Stimulated activated memory B cell treated with anti-CD40 and anti-IgM and Interleukin-4, amounts not matched to agents 10 μg/mL and 1 μg/mL and 100 μg/mL, for 72 hours (primary cell): ENCODE measurements at places on chromosomes 11 and 22.

DNA sequence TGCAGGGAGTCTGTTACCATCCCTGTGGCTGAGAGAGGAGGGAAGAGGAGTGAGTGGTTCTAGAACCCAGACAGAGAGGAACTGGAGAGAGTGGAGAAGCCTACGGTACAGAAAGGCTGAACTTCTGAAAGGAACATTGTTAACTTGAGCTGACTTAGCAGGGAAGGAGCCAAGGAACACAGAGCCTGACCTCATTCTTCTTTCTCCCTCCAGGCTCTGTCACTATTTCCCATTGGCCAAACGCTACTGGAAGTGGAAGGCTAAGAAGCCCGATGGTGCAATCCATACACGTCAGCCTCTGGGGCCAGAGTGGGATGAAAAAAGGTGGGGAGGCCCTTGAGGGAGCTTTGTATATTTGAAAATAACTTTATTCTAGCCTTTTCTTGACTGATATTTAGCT is 16.5 kb upstream of the WT1 start:
- no peak for ATAC-seq

DNA sequence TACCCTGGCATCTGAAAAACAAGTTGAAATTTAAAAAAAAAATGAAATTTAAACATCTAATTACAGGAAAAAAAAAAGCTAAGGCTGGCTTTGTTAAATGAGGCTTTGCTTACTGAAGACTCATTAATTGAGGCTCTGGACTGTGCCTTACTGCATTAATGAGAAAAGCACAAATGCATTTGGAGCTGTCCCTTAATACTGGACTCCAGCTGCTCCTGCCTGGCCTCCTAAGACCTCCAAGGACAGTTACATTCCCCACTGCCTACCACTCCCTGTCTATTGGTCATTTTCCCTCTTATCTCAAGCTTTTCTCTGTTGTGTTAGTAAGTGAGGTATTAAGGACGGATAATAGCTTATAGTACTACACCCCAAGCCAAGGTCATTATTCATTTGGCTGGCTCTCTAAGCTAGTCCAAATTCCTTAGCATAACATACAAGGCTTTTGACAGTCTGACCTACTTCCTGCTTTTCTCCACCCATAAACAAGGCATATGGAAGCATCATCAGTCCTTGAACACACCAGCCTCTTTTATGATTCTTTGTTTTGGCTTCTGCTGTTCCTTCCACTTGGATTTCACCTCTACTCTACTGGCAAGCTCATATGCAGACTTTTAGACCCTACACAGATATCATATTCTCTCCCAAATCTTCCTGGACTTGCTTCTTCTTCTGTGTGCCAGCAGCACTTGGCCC is 62.5 kb downstream of the USP35 start:
- ATAC-seq, result no peak

- ATAC-seq, result no peak
These were observed 13.4 kb downstream of the TUG1 start for GRCh38 chr22:30982512-30982911.

- no peak for ATAC-seq
These were observed 96.3 kb downstream of the PAX6 start for GRCh38 chr11:31714840-31715239.

DNA sequence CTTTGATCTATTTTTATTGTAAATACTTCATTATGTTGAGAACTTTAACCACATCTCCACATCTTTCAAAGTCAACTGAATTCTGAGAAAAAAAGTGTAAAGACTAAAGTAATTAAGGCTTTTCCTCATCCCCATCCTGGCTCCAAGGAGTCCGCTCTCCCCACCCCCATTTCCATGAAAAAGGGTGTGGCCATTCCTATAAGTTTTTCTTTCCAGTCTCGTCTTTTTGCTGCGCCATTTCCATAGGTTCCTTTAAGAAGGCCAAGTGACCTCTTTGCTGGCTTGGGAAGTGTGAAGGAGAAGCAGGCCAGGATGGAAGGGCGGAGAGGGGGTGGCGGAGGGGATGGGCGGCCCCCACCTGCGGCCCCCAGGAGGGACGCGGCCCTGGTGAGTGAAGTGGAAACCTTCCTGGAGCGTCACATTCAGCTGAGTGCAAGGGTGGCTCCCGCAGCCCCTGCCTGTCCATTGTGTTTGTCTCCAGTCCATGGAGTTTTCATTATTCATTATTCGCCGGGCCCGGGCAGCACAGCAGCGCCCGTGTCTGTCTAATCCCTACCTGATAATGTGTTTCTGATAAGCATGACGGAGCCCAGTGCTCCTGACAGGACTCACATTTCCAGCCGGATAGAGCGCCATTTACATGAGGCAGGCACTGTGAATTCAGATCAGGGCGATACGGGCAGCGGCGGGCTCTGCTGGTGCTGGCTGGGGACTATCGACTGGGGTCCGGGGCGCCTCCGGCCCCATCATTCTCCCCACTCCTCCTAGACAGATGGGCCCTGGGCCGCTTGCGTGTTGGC is 739.8 kb downstream of the OPCML start:
- ATAC-seq, result no peak

DNA sequence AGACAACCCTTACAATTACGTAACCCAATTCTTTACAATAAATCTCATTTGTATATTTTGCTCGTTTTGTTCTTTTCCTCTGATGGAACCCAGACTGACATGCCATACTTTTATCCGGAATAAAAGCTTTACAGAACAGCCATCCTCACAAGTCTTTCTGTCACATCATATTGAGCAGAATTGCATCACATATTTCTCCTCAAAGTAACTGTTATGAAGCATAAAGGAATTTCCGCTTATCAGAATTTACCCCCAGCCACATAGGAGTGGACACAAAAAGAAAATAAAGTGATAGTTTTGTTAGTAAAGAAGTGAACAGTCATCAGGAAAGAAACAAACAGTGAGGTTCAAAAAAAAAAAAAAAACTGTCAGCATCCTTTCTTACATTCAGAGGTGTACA is 539.5 kb upstream of the LUZP2 start:
- ATAC-seq, result no peak

- no peak for ATAC-seq
These were observed 10.3 kb downstream of the LDLRAD3 start for GRCh38 chr11:35954205-35954604.

- ATAC-seq, result no peak
These were observed 6.6 kb downstream of the HOATZ start for GRCh38 chr11:111521135-111521534.
